ENCODE measurements at places on chromosomes 6 and 20.
A peak's percentile ranks its signal among the peaks of the same experiment; 100 is the strongest.

- DNase-seq: no peak
These were observed 92.1 kb upstream of the FAM184A start for GRCh38 chr6:119170447-119171087.

- DNase-seq: no peak
These were observed 45.3 kb upstream of the DSN1 start for GRCh38 chr20:36818861-36819260.

GRCh38 chr6:30670760-30671527 is 1.9 kb downstream of the DHX16 start:
- DNase-seq: no peak

DNA sequence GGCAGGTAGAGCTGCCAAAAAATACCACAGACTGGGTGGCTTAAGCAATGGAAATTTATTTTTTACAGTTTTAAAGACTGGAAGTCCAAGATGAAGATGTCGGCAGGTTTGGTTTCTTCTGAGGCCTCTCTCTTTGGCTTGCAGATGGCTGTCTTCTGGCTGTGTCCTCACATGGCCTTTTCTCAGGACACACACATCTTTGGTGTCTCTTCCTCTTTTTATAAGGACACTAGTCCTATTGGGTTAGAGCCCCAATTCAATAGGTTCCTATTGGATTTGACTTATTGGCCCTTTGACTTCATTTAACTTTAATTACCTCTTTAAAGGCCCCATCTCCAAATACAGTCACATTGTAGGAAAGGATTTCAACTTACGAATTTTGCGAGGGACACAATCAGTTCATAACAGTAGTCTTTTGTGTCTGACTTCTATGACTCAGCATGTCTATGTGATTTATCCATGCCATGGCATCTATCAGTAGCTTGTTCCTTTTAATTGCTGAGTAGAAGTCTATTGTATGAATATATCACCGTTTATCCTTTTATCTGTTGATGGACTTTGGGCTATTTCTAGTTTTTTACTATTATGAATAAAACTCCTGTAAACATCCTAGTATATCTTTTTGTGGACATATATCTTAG is 11.0 kb upstream of the TCP11 start:
- no peak for DNase-seq

DNA sequence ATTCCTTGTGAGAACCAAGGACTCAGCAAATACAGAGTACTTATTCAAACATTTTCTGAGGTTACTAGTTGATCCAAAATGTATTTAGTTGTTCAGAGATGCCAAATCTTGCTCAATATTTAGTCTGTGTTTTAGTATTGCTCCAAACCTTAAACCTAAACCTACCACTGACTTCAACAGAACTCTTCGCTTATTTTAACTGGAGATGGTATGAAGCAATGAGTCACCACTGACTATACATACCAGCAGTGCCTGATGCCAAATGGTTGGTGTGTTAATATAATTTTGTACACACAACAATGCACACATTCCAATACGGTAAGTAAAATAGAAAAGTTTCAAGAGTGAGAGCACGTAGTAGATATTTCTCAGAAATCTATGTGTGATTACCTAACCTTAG is 1.9 kb upstream of the SPTLC3 start:
- DNase-seq: no peak

GRCh38 chr20:33914919-33915318 is 78.8 kb upstream of the RALY start:
- peak; percentile 89 for DNase-seq

DNA sequence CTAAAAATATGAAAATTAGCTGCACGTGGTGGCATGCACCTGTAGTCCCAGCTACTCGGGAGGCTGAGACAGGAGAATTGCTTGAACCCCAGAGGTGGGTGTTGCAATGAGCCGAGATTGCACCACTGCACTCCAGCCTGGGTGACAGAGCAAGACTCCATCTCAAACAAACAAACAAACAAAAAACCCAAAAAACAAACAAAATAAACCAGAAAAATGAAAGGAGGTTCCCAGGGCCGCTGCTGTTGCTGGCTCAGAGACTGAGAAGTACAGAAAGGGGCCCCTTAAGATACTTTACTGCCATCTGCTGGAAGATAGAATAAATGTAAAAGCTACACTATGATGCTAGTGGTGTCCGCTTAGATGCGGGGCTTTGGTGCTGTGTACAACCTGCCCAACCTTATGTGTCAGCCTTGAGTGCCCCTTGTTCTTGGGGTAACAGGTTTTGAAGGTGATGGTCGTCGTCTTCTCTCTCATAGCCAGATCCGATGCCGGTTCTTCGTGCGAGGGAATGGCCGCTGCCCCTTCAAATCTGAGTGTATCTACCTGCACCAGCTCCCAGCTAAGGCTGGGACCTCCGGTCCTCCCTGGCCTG is 2.8 kb upstream of the FANCE start:
- DNase-seq: peak; percentile 64

- no peak for DNase-seq
These were observed 12.5 kb downstream of the ETV7 start for GRCh38 chr6:36374972-36375371.

GRCh38 chr6:105759946-105760345 is 326.2 kb upstream of the PRDM1 start:
- no peak for DNase-seq

DNA sequence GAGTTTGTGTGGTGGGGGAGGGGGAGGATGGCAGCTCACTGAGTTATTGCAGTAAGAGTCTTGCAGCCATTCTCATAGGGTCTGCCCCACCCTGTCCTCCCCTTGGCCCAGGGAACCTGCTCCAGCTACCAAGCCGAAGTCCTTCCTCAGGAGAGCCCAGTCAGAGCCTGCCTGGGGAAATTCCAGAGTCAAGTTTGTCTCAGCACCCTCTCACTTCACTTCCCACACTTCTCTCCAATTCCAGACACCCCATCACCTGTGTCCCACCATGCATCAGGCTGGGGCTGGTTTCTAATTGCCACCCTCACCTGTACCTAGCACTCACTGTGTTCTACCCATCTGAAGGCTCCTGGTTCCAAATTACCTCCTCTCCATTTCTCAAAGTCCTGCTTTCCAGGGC is 10.3 kb upstream of the SLC22A16 start:
- no peak for DNase-seq

DNA sequence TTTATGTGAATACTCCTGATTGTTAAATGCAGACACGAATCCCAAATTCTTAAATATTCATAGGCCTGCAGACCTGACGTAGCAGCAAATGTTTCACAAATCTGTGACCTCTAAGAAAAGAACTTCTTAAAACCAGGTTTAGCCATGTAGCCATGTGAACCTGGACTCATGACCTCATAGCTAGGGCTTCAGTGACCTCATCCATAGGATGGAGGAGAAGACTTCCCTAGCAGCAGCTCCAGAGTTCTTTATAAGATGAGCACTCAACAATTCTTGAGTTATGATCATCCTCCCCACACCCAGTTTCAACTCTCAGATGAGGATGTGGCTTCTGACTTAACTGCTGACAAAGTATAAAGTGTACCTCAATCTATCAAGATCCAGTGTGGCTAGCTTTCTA is 45.8 kb upstream of the TCF21 start:
- no peak for DNase-seq

DNA sequence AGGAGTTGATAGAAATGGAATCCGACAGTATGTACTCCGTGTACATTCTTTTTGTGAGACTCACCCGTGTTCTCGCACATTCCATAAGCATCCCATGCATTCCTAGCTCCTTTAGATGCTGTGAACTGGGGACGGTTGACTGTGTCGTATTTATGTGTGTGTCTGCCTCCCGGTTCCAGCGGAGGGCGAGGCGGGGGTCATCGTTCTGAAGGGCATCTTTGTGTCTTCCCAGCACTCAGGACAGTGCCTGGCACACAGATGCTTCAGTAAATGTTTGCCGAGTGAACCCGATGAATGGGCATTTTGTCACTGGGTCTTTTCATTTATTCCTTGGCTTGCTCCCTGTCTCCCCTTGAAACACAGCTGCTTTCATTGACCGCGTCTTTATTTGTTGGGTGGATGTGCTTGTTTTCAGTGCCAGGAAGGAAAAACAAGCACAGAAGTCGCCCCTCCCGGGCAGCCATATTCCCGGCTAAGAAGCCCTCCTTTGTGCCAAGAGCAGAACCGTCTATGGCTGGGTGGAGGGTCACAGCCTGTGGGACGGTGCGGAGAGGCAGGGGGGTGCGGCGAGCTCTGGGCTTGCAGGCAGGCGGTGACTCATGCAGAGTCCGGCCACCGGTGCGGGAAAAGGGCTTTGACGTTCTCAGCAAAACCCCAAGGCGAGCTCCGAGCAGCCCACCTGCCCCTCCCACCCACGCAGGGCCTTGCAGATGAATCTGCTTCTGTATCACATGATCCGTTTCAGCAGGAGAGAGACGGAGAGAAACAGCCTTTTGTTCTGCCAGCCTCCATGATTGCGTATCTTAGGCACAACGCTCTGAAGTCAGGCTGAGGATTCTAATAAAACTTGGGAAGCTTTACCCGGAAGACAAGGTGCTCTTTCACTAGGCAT is 11.2 kb upstream of the PSMG4 start:
- no peak for DNase-seq

DNA sequence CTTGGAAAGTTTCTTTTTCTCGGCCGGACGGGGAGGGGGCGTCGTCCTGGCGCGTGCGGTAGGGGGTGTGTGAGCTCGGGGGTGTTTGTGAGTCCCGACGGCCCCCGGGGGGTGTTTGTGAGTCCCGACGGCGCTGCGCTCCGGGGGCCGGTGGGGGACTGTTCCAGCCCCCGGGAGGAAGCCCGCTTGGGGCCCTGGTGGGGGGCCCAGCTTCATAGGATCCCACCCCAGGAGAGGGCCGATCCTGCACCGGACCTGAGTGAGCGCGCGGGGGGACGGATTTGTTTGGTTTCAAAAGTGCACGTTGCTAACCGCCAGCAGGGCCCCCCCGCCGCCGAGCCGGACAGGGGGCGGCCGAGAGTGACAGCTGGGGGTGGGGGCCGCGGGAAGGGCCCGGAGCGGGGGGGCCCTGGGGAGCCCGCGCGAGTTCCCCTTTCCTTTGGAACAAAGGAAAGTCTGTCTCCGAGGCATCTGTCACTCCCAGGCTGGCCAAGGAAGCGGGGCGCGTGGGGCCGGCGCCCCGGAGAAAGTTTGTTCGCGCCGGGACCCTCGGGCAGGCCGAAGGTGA is 485 bp downstream of the TGIF2 start:
- no peak for DNase-seq

- no peak for DNase-seq
These were observed 62.4 kb upstream of the QKI start for GRCh38 chr6:163352011-163352685.

- DNase-seq: no peak
These were observed 143.4 kb downstream of the BCKDHB start for GRCh38 chr6:80249897-80250296.

GRCh38 chr6:149439626-149440025 is 39.6 kb downstream of the SUMO4 start:
- DNase-seq: no peak

GRCh38 chr6:70231311-70231710 is 71.6 kb downstream of the COL9A1 start:
- DNase-seq: no peak

DNA sequence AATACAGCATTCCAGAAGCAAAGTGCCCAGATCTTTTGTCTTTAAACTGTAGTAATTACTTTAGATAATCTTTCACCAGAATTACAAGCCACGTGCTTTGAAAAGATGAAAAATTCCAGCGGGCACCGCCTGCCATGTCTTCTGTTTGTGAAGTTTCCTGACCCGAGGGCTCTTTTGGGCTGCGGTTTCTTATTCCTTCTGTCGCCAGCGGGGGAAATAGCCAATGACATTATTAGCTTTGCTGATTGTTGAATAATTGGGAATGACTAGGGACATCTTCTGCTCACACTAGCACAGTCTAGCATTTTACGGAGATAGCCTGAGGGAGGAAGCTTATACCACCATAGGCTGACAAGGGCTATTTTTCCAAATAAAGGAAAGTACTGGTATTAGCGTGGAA is 124.7 kb downstream of the SAMD5 start:
- DNase-seq: no peak

DNA sequence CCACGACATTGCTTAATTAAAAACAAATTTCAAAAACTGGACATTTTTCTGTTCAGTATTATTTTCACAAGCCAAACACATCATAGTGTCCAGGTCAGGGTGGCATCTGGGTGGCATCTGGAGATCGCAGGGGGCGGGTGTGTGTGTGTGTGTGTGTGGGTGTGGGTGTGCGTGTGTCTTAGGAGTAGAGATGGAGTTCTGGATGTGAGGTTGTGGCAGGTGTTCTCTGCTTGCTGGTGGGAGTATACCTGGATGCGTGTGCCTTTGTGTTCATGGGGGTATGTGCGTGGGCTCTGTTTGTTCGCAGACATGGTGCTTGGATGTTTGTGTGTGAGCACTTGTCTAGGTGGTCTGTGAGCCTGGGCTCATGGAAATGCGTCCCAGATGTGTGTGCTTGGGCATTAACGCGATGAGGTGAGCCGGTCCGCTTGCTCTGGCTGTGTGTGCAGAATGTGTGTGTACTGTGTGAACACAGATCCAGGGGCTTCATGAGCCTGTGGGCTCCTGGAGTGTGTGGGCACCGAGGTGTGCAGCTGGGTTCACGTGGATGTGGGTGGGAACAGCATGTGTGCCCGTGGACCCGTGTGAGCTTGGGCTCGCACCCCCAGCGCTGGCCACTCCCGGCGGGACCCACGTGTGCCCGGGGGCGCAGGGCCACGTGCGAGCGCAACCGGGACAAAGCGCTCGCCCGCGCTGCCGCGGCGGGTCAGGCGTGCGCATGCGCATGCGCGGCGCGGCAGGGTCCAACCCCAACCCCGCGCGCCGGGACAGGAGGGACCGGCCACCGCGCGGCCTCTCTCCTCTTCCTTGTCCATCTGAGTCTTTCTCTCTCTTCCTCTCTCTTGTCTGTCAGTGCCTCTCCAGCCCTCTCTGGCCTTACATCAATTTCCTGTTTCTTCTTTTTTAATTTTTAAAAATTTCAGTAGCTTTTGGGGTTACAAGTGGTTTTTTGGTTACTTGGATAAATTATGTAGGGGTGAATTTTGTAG is 60.4 kb downstream of the SRC start:
- peak; percentile 39 for DNase-seq

DNA sequence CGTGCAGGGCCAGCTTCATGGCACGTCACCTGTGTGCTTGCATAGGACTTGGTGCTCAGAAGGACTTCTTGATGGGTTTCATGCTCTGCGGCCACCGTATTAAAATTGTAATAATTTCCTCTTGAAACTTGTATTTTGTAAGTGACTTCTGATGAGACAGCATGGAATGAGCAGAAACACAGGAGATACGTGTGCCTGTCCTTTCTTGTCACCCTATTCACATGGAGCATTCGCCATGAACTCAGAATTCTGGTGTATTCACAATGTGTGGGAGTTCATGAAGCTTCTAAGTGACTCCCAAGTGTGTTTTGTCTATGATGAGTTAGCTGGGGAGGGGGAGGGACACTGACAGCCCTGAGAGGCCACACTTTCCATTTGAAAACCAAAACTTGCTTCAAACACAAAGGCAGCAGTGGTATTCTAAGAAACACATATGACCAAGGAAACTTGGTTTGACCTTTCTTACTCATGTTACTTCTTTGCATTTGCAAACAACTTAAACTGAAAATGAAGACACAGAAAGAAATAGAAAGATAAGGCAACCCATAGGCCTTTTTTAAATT is 92.1 kb upstream of the NEDD9 start:
- no peak for DNase-seq

All from Jurkat, Clone E6-1 (cell line).